ENCODE measurements at places on chromosomes 16 and 17.

DNA sequence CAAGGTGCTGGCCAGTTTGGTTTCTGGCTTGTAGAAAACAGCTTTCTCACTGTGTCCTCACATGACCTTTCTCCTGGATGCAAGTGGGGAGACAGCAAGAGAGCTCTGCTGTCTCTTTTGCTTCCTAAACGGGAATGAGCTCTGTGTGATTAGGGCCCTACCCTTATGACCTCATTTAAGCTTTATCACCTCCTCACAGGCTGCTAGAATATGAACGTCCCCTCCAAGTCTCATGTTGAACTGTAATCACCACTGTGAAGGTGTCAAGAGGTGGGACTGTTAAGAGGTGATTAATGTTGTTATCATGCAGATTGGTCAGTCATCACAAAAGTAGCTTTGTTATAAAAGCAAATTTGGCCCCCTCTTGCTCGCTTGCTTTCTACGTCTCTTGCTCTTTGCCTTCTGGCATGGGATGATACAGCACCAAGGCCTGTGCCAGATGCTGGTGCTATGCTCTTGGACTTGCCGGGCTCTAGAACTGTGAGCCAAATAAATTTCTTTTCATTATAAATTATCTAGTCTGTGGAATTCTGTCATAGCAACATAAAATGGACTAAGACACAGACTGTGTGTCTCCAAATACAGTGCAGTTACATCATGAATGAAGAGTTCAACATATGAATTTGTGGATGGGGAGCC lies 14.8 kb upstream of the POLR3E start:
- DNase-seq: no peak

DNA sequence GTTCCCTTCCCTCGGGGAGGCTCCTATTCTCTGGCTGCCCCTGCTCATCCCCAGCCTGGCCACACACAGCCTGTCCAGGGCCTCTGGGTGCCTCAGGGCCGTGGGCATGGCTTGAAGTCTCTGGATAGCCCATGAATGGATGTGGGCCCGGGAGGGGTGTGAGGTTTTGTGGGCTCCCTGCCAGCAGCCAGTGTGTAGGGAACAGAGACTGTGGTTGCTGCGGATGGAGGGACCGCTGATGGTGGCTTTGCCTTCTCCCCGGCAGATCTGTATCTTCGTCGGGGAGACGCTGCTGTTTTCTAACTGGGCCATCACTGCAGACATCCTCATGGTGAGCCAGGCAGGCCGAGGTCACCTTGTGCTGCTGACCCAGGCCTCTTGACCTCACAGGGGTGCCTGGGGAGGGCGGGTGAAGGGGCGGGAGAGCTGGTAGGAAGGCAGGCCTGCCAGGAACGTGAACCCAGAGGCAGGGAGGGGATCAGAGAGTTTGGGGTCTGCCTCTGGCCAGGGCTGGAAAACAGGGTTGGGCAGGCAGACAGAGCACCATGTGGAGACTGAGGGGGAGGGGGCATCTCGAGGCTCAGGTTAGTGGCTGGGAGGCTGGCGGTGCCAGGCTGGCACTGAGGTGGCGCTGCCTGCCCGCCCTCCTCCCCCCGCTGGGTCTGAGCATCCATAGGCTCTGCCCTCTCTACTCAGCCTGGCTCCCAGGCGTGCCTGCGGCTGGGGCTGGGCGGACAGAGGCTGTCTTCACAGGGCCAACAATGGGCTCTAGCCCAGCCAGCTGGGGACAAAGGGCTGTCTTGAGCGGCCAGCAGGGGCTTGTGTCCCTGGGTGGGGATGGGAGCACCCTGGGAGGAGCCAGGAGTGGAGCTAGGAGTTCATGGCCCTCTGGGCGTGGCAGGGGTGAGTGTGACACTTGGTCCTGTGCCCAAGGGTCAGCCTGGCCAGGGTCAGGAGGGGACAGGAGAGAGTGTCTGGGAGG lies 21.4 kb downstream of the MYBBP1A start:
- DNase-seq: no peak

DNA sequence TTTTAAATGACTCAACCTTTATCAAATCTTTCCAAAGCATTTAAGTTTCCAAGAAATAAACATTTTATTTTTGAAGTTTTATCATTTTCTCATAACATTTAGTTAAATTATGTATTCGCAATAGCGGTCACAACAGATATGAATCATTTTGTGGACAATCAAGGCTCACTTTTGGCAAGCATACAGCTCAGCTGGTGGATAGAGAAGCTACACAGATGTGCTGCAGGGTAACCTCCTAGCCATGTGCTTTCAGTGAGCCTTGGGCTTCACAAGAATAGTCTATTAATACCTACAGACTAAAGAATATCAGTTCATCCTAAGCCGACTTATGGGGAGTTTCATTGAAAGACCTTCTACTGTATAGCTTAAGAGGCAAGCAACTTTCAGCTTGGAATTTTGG lies 144.8 kb downstream of the MRTFB start:
- no peak for DNase-seq

GRCh38 chr17:82237746-82238471 lies 9.1 kb downstream of the SLC16A3 start:
- no peak for DNase-seq

DNA sequence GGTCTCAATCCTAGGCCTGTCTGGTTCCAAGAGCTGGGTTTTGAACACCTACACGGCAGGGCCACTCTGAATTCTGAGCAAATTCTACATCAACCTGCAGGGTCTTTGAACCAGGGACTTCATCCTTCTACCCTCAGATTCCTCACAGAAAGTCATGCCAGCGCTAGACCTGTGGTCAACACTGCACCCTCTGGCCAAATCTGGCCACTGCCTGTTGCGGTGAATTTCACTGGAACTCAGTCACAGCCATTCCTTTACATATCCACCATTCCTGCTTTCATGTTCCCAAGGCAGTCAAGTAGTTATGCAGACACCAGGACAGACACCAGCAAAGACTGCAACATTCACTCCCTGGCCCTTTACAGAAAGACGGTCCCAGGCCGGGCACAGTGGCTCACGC lies 144.6 kb downstream of the C16orf95 start:
- no peak for DNase-seq

DNA sequence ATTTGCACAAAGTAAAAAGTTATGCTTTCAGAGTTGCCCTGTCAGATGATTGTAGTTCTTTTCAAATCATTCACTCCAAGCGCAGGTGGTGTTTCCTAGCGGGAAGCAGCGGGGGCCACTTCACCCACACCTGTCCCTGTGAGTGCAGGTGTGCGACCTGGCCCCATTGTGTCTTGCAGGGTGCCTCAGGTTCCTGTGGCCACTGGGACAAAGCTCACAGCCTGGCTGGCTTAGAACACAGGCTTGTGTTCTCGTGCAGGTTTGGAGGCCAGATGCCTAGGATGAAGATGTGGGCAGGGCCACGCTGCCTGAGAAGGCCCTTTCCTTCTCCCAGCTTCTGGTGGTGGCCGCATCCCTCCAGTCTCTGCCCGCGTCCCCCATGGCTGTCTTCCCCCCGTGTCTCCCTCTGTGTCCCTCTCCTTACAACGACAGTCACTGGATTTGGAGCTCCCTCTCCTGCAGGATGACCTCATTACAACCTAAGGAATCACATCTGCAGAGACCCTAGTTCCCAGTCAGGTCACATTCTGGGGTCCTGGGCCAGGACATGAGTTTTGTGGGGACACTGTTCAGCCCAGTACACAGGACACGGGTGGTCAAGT lies 90.5 kb downstream of the NPIPB11 start:
- no peak for DNase-seq

DNA sequence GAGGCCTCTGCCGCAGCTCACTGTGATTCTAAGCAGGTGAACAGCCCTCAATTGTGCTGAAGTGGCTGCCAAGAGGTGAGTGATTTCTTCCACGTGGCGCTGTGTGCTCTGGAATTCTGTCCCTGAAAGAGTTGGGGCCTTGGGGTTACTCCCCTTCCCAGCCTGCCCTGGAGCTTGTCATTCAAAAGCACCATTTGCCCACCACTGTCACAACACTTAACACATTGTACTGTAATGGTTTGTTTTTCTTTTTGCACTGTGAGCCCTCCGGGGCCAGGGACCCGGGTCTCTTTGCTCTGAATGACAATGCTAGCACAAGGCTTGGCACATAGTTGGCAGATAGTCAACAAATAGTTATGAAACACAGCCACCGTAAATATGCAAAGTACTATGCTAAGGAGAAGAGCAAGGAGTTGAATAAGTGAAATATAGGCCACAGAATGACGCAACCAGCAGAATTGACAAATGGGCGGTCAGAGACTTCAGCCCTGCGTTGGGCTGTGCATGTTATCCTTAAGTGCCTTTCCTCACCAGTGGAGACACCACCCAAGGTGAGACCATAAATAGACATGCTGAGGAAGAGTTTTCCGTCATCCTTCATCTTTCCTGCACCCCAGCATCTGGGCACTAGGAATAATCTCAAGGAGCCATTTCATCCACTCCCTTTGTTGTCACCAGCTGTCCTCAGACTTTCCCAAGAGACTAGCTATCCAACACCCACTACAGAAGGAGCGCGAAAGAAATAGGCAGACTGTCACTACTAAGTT lies 112.0 kb upstream of the DNAH9 start:
- no peak for DNase-seq

- no peak for DNase-seq
These were observed 65.7 kb upstream of the AXIN2 start for GRCh38 chr17:65627108-65627507.

GRCh38 chr16:19184823-19185509 lies 16.9 kb downstream of the SYT17 start:
- DNase-seq: no peak

DNA sequence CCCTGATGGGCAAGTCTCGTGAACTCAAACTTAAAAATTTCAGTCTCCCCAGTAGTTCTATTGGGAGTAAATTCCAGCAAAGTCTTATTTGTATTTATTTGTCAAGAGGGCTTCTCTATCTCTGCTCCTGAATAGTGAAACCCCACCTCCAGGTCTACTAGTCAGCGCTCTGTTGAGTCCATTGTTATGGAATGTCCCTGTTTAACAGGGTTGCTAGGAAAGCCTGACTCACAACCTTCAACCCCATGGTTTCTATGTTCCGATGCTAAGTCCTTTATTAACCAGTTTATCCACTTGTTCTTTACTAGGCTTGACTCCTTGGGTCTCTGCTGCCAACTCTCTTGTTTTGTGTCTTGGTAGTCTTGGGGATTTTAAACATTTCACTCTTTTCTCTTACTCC lies 250.7 kb upstream of the MYOCD start:
- DNase-seq: no peak

DNA sequence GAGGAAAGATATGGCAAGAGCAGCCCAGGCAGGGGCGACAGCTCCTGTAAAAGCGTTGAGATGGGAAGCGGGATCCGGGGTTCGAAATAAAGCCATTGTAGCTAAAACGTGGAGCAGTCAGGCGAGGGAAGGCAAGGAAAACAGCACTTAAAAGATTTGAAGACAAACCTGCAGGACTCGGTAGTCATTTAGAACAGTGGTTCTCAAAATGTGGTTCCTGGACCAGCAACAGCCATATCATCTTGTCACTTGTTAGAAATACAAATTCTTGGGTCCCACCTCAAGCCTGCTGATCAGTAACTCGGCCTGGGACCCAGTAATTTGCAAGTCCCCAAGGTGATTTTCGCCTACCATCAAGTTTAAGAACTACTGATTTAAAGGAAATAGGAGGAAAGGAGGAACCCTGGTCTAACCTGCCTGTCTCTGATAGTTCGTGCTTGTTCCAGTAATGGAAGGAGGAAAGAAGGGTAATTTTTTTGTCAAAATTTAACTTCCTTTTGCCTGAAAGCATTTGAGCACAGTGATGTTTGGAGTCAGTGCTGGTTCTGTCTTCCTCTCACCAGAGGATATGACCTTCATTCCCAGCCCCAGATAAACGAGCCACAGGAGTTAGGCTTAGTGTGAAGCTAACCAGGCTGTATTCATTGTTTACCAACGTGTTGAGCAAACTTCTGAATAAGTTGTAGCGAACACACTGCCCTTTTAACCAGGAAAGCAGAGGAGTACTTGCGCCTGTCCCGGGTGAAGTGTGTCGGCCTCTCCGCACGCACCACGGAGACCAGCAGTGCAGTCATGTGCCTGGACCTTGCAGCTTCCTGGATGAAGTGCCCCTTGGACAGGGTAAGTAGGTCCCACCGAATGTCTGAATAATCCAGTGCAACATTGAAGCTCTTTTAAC lies 1.1 kb downstream of the ORC6 start:
- no peak for DNase-seq

DNA sequence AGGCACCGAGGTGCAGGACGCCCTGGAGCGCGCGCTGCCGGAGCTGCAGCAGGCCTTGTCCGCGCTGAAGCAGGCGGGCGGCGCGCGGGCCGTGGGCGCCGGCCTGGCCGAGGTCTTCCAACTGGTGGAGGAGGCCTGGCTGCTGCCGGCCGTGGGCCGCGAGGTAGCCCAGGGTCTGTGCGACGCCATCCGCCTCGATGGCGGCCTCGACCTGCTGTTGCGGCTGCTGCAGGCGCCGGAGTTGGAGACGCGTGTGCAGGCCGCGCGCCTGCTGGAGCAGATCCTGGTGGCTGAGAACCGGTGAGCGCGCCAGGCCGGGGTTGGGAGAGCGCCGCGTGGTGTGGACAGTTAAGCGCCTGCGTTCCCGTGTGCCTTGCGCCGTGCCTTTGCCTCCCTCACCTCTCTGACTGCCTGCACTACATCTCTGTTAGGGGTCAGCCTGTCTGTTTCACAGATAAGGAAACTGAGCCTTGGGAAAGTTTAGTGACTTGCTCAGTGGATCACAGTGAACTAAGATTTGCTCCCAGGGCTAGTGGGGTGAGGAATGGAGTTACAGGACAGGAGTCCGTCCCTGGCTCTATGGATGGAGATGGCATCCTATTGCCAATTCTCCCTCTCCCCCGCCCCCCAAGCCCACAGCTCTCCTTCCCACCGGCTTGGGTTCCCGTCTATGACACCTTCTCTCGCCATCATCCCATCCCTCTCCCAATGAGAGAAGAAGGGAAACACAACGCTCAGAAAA lies 880 bp downstream of the SARM1 start:
- no peak for DNase-seq

DNA sequence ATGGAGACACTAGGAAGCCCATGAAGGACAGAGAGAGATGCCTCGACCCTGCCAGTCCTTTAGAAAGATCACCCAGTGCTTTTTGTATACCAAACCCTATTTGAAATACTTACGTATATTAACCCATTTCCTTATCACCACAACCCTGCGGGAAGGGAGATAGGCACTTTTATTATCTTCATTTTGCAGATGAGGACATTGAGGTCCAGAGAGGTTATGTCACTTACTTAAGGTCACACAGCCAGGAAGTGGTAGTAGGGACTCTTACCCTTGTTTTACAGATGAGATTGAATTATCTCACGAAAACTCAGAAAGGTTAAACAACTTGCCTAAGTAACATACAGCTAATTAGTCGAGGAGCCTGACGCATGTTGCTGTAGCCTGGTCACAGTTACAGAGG lies 38.2 kb downstream of the IL4R start:
- DNase-seq: no peak

GRCh38 chr17:8118769-8119580 lies 661 bp upstream of the ALOXE3 start:
- DNase-seq: peak; percentile 66

GRCh38 chr17:27379888-27380533 lies 76.2 kb upstream of the KSR1 start:
- no peak for DNase-seq

- DNase-seq: no peak
These were observed 59.9 kb downstream of the OR1D5 start for GRCh38 chr17:3003296-3004149.

DNA sequence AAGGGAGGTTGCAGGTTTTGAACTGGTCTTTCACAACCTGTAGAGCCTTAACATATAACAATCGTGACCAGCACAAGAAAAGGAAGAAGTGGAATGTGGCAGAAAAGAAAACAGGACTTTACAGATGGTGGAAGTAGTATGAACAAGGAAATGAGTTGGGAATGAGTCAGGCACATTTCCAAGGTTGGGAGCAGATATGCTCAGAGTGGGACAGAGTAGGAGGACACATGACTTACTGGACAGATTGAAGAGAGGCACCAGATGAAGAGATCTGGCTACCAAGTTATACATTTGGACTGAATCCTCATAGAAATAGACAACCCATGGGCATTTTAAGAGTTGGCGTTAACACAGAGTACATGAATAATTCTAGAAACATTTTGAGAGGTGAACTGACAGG lies 95.3 kb downstream of the ZNF18 start:
- no peak for DNase-seq
